Heart right ventricle (tissue), 16 donors: ENCODE measurements at places on chromosomes 1 and 21. TPM values are rescaled to one million over a fixed set of nuclear protein-coding genes. Genes with fewer than 3 reads are reported as not detected.

The ADAM30 gene
- not detected for total RNA-seq

The PLA2G2C gene
- total RNA-seq: not detected

DNA sequence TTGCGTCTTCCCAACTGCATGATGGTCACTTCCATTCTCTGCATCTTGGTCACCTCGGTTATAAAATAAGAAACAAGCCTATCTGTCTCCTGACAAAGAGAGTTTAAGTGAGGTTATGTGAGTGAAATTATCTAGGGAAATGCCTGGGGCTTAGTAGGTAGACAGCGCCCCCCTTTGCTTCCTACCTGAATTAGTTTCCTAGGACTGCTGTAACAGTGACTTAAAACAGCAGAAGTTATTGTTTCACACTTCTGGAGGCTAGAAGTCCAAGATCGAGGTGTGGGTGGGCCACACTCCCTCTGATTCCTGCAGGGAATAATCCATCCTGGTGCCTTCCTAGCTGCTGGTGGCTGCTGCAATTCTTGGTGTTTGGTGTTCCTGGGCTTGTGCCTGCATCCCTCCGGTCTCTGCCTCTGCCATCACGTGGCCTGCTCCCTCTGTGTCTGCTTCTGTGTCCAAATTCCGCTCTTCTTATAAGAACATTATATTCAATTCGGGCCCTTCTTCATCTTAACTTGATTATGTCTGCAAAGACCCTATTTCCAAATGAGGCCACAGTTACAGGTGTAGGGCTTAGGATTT is 92.6 kb downstream of the IGSF21 start:
- no peak for DNase-seq

The ACTA1 gene
- 17,994 TPM for total RNA-seq

DNA sequence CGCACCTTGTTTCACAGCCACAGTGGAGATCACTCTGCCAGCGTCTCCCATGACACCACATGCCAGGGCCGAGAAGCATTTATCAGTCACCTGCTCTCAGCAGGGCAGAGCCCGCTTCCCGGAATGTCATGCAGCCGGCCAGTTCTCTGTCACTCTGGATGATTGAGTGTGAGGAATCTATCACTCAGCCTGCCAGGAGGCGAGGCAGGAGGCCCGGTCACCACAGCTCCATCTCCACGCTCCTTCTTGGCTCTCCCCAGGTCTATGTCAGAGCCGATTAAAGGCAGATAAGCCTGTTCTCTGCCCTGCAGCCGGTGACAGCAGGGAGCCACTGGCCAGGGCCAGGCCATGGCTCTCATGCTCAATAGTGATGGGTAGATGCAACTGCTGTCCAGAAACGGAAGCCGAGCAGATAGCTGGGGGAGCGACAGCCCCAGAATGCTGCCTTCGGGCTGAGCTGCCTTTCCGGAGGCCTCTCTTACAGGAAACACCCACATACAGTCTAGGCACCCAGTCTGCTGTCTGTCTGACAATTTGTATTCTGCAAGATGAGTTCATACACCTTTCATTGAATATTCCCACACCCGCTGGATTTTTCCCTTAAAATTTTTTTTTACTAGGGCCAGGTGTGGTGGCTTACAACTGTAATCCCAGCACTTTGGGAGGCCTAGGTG is 64.1 kb downstream of the ACTL8 start:
- peak; percentile 50 for DNase-seq

DNA sequence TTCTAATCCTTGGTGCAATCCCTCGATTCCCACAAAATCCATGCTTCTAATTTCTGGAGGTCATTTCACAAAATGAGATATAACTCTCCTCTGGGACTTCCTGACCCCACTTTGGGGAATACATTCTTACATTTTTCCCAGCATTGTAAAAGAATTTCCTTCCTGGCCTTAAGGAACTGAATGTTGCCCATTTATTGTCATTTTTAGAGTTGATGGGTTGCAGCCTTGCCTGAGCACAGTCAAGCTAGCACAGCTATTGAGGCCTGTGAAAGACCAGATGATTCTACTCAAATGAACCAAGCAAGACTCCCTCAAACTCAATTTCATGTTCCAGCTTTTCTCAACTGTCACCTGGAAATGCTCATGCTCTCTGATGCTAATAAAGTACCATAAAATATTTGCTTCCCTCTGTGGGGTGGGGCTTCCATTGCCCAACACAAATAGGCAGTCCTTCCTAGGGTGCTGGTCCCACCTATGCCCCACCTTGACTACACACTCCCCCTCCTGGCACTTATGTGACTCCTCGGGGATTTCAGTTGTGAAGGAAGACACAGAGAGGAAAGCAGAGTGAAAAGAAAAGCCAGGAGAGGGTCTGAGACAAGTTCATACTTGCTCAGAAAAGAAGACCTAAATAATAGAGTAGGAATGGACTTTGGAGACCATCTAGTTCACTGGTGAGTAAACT is 24.0 kb upstream of the CDC7 start:
- DNase-seq: no peak

The CFHR4 gene
- not detected for total RNA-seq

GRCh38 chr1:41103766-41104165 is 82.2 kb upstream of the SLFNL1 start:
- no peak for DNase-seq

The SLAMF9 gene
- total RNA-seq: not detected

- no peak for DNase-seq
Measured at GRCh38 chr1:84792421-84792820, 100.6 kb downstream of the LPAR3 start.

DNA sequence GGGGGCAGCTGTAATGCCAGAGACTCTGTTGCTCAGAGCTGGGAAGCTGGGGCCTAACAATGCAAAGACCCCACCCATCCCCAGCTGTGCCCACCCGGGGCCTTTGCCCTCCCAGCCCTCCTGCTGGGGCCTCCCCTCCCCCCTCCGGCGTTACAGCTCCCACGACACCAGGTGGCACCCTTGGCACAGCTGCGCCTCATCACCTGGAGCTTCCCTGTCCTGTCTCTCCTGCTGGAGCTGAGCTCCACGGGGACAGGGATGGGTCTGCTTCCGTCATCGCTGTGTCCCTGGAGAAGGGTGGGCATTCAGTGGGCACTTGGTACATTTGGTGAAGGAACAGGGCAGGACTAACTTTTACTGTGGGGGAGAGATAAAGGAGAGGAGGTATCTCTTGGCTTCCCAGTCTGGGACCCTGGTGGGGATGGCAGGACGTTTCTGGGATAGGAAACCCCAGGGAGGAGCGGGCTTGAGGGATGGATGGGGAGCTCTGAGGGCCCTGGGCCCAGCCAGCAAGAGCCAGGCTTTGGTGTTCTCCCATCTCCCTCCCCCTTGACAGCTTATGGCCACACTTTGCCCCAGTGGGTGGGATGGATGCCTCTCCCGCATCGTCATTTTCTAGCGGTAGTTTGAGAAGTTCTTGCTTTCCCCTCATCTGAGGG is 453.2 kb downstream of the PTPRU start:
- DNase-seq: no peak

- no peak for DNase-seq
Measured at GRCh38 chr1:7250176-7250575, 464.9 kb downstream of the CAMTA1 start.

The GNG12 gene
- total RNA-seq: 35.3 TPM

- no peak for DNase-seq
Measured at GRCh38 chr1:119471566-119471965, 35.4 kb upstream of the HSD3B1 start.

GRCh38 chr1:2091611-2092604 is 41.7 kb downstream of the PRKCZ start:
- DNase-seq: peak; percentile 55

DNA sequence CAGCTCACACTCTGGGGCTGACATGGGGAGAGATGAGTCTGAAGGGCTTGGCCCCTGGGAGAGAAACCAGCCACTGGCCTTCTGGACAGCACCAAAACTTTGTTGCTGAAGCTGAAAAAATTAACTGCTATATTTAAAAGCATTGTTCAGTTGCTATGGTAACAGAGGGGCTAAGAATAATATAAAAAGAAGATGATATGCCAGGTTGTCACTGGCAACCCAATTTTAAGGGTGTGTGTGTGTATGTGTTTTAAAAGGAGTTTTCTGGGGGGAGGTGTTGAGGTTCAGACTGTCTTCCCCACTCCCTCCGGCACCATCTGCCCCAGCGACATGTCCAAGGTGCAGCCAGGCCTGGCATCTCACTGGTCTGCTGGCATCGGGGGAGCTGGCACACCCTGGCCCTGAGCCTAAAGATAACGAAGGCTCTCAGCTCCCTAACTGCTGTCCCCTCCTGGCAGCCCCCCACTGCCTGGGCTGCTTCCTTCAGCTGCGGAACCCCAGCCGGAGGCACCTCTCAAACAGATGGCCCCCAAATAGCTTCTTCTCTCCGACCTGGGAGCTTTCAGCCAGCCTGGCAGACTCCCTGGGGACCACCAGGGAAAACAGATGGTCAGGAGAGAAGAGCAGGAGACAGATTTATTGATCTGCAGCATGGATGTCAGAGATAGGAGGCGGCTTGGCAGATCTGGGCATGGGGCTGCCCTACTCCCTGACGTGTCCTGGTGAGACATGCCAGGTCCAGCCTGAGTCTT is 203.9 kb downstream of the HIVEP3 start:
- no peak for DNase-seq

The CHD5 gene
- total RNA-seq: 0.34 TPM

DNA sequence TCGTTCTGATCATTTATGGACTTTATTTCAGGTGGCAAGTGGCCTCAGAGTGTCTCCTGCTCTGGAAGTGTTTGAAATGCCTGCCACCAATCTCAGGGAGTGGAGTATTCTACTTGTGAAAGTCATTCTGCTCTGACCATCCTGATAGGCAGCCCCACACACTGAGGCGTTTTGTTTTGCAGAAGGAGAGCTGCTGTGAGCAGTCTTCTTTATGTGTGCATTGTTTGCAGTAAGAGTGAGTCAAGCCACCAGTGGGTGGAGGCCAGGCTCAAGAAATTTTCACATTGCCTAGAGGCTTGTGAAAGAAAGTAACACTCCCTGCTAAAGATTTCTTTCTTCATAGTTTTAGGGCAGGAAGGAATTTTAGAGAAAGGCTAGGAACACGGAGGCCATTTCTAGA is 204.4 kb downstream of the SLC35F3 start:
- DNase-seq: no peak

- DNase-seq: no peak
Measured at GRCh38 chr1:15959827-15960446, 16.0 kb downstream of the ZBTB17 start.

DNA sequence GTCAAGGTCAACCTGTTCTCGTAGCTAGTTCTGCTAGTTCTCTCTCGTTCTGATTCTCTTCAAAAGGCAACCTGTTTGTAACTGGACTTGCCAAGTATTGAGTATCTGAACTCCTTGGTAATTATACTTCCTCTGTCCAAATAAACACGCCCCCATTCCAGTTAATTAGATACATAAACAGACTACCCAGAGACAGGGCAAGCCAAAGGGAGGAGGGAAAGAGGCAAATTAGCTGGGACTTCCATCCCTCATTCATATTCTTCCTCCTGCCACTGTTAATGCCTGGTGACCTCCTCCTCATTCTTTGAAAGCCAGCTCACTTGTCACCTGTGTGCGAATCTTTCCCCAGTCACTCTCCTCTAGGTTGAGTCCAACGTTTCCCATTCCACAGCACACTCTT is 62.9 kb downstream of the LPAR3 start:
- DNase-seq: no peak

DNA sequence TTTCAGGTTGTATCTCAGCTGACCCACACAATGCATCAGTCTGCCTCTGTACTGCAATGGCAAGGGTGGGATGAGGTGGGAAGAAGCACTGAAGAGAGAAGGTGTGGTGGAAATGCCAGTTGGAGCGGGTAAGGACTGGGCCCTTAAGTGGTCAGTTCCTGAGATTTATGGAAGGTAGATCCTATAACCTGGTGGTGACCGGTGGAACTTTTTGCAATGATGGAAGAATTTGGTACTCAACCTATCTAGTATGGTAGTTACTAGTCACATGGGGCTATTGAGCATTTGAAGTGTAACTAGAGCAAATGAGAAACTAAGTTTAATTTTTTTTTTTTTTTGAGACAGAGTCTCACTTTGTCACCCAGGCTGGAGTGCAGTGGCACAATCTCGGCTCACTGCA is 8.2 kb upstream of the HPCAL4 start:
- DNase-seq: no peak

- no peak for DNase-seq
Measured at GRCh38 chr1:193432979-193433587, 246.7 kb upstream of the B3GALT2 start.

GRCh38 chr1:108051631-108052377 is 86.8 kb upstream of the VAV3 start:
- DNase-seq: no peak

DNA sequence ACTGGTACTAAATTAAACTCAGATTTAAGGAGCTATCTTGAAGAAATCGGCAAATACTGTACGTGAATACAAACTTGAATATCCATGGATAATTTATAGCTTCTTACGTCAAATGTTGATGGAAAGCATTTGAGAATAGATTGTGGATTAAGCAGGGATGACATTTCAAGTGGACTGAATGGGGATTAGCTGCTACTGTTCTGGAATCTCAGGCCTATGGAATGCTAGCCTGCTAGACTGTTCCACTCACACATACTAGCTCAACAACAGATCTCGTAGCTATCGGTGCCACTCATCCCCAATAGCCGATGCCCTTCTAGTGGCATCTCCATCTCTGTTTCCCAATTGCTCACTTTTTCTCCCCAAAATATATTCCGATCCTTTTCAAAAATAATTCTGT is 62.0 kb upstream of the USP25 start:
- DNase-seq: no peak

The TNFRSF14 gene
- 14.7 TPM for total RNA-seq

The VCAM1 gene
- total RNA-seq: 6.7 TPM

DNA sequence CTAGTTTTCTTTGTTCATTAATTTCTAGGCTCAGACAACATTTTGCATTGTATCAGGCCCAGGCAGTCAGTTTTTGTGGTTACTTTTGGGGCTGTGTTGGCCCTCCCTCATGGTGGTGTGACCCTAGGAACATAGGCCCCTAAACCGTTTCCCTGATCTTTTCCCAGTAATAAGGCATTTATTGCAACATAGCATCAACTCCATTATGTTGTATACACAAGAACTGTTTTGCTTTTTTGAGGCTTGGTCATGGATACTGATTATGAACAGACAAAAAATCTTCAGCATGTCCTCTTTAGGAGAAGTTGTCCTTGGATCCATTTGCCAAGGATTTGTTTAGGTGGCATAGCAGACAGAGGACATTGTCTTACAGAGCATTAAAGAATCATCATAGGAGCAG is 10.3 kb downstream of the B3GALT2 start:
- no peak for DNase-seq

GRCh38 chr1:27332536-27333281 is 9.1 kb upstream of the SYTL1 start:
- peak; percentile 33 for DNase-seq

DNA sequence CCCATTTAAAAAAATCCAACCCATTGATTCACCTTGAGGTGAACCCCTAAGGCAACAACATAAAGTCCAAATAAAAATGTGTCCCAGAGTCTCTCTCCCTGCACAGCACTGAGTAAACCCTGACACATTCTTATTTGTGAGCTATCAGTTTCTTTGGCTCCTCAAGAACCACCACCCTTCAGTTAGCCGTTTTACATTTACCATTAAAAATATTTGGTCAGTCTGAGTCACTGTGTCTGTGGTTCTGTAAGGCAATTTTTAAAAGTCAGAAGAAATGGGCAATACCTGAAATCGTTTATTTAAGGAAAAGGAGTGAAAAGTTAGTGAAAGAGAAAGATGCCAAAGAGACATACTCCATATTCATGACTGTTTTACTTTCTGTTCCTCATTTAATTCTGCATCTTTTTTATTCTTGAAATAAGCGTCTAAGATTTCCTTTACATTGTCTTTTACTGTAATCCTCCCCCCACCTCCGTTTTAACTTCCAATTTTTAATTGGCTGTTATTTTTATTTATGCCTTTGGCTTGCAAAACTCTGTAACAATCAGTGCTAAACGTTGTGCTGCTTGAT is 91.7 kb upstream of the IVNS1ABP start:
- no peak for DNase-seq

- no peak for DNase-seq
Measured at GRCh38 chr21:31543191-31543590, 116.3 kb upstream of the SOD1 start.
